Fibroblast of mammary gland (primary cell): ENCODE measurements at places on chromosomes 7 and 10.

GRCh38 chr10:596725-597345 lies 92.6 kb downstream of the DIP2C start:
- no peak for DNase-seq

- no peak for DNase-seq
Measured at GRCh38 chr10:61529208-61529607, 76.0 kb upstream of the TMEM26 start.

DNA sequence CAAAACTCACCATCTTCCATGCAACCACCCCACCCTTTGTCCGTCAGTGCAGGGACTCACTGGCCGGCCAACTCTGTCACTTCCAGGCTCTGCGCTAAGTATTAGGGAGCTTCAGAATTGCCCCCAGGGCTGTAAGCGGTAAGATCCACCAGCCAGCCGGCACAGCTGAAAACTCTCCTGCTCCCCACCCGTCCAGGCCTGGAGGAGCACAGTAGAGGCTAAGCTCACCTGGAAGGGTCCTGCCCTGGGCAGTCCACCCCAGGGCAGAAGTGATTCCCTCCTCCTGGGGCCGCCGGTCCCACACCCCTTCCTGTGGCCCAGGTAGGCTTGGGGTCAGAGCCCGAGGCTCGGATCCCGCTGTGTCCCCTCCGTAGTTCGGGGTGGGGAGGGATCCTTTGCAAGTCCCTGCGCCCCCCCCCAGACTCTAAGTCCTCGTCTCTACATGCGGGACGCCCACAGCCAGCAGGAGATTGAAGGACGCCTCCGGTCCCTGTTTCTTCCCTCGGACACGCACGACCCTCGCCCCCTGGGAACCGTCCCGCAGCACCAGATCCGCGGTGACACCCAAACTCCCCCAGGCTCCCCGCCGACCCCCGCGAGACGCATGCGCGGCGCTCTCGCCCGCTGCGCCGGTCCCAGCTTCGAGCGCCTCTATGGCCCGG lies 138.9 kb downstream of the ARHGAP22 start:
- no peak for DNase-seq

- DNase-seq = no peak
Measured at GRCh38 chr7:98551611-98552273, 65.3 kb upstream of the NPTX2 start.

- DNase-seq = no peak
Measured at GRCh38 chr7:82397879-82398524, 45.6 kb downstream of the CACNA2D1 start.

DNA sequence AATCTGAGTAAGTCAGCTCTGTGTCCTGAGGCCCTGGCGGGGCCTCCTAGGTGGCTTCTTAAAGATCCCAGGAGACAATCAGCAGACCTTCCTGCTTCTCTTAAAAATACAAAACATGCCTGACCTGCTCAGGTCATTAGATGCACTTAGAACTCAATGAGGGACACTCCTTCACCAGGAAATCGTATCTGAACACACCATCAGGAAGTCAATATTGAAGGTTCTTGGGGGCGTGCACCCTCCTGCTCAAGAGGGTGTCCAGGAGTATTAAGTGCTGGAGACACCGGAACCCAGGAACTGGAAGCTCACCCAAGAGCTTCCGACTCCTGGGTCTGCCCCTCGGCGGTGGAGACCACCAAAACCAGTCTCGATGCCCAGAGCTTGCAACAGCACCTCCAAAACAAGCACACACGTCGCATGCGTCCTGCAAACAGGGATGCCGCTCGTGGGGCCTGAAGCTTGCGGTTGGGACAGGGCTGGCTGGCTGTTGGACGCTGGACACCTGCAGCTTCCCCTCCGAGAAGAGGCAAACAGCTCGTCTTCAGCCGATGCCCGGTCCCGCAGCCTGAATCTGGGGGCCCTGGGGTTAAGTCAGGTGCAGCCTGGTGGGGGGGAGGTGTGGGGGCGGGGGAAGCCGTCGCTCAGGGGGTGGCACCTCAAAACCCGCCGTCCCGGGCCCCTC lies 803 bp downstream of the RAPGEF5 start:
- no peak for DNase-seq

DNA sequence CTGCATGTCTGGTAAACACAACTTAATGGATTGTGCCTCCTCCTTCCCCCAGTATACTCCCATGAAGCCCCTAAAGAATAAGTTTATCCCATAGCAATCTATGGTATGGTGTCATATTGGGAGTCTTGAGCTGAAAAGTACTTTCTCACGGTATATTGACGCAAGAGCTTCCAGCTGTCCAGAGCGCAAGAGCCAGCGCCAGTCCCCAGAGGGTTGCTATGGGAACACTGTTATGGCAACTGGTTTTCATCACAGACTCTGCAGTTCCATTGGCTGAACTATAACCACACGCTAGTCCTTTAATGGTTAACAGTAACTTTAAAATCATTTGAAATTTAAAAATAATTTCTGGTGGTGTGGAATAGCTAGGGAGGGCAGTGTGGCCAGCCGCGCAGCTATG lies 46.9 kb downstream of the PRPF18 start:
- DNase-seq = peak; percentile 92

- DNase-seq = no peak
Measured at GRCh38 chr10:79063071-79063491, 5.7 kb upstream of the ZMIZ1 start.

DNA sequence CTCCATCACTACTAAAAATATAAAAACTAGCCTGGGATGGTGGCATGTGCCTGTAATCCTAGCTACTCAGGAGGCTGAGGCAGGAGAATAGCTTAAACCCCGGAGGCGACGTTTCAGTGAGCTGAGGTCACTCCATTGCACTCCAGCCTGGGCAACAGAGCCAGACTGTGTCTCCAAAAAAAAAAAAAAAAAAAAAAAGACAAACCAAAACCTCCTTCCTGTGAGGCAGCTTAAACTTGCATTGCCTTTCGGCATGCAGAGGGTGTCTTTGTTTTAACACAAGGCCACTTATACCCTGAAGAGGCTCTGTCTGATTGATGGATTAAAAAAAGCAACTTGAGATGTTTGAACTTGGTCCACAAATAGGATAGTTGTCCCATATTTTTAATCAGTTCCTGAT lies 128.4 kb upstream of the RSU1 start:
- DNase-seq = peak; percentile 45

DNA sequence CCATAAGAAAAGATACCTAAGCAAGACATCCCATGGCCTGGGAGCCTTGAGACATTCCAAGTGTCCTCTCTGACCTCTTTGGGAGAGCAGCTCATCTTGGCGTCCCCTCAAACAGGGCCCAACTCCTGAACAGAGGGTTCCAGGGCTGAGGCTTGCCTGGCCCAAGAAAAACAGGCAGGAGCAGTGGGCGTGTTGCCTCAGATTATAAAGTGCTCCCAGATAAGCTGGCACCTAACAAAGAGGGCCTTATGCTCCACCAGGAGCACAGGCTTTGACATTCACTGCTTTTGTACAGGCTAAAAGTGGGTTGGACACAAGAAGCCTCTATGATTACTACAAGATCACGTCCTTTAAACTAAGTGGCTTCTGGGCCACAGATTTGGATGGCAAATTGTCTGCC lies 193.1 kb downstream of the FGFR2 start:
- DNase-seq = no peak
